Activated naive CD4-positive, alpha-beta T cell treated with anti-CD3 and anti-CD28 coated beads, Interleukin-2, amount 50 U/mL, for 16 hours (primary cell): ENCODE measurements at places on chromosomes 2 and 18.

DNA sequence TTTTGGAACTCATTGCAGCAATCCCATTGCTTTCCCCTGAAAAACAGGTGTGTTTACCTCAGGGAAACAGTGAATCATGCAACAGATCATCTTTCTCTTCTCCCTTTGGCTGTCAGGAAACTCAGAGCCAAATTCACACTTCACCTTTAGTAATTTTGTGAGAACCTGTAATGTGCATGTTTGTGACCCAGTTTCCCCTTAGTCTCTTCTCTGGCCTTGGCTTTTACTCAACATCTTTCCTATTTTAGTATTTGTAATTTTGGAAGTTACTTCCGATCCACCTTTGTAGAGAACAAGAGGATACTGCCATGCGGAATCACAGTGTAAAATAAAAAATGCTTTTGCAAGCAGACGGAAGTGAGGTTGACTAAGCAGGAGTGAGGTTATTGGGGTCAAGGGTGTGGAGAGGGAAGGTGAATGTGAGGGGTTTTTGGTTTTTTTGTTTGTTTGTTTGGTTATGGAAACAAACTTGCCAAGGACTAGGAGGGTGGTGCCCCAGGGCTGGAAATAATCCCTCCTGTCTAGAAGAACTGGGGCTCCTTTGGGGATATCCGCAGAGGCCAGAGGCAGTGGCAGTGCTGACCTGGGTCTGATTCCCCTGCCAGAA lies 14.0 kb downstream of the ASPRV1 start:
- DNase-seq, result no peak

DNA sequence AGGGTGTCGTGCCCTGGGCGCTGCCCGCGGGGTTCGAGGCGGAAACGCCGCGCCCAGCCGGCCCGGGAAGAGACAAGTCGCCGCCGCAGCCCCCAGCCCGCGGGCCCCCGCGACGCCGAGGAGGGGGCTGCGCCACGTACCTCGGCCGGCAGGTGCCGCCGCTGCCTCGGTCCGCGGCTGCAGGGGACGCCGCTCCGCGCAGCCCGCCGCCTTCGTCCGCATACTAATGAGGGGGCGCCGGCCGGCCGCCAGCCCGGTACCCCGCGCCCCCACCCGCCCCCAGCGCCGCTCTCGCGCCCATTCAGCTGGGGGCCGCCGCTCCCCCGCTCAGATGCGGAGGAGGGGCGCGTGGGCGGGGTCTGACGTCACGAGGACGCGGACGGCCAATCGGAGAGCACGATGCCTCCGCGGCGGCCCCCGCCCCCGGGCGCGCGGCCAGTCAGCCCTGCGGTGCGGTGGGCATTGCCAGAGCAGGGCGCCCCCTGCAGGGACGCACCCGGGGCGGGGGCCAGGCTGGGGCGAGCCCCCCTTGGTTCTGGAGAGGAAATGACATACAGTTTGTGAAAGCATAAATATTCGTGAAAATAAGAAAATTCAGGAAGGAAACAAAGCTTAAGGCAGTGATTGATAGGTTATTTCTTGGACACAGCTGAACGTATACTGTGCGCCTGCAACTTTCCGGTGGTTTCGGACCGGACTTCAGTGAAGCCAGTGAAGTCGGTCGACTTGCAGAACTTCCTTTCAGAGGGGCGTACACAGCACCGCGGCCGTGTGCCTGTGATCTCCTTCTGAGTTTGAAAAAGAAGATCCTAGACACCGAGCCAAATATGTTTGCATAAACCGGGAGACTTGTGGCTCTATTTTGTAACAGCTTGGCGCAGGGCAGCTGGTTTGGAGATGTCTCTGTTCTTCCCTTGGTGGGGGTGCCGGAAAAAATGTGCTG lies at the start of gene ST3GAL5:
ST3GAL5 (minus strand) TSS at position 307 of the 943 bp plus-strand sequence; CDS start at position 222, 85 bp downstream.
- DNase-seq, result peak; percentile 93

GRCh38 chr2:55899881-55900280 lies 23.7 kb downstream of the EFEMP1 start:
- no peak for DNase-seq

GRCh38 chr18:52570975-52571374 lies 231.0 kb downstream of the DCC start:
- no peak for DNase-seq

- DNase-seq, result no peak
Measured at GRCh38 chr2:30888852-30889409, 81.7 kb upstream of the CAPN13 start.

GRCh38 chr18:60671021-60671420 lies 298.4 kb upstream of the MC4R start:
- no peak for DNase-seq

GRCh38 chr2:26344581-26345282 lies 1.2 kb upstream of the SELENOI start:
- DNase-seq, result peak; percentile 37

DNA sequence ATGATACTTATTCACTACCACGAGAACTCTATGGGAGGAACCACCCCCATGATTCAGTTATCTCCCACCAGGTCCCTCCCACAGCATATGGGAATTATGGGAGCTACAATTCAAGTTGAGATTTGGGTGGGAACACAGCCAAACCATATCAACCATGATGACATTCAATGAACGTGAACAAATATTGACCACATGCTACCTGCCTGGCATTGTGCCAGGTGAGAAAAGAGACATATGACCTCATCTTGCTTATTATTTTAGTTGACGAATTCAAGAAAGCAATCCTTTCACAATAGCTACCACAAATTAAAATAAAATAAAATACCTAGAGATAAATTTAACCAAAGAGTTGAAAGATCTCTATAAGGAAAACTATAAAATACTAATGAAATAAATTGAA lies 286.5 kb upstream of the CRIM1 start:
- no peak for DNase-seq
